ENCODE measurements at places on chromosomes 7 and 10.

DNA sequence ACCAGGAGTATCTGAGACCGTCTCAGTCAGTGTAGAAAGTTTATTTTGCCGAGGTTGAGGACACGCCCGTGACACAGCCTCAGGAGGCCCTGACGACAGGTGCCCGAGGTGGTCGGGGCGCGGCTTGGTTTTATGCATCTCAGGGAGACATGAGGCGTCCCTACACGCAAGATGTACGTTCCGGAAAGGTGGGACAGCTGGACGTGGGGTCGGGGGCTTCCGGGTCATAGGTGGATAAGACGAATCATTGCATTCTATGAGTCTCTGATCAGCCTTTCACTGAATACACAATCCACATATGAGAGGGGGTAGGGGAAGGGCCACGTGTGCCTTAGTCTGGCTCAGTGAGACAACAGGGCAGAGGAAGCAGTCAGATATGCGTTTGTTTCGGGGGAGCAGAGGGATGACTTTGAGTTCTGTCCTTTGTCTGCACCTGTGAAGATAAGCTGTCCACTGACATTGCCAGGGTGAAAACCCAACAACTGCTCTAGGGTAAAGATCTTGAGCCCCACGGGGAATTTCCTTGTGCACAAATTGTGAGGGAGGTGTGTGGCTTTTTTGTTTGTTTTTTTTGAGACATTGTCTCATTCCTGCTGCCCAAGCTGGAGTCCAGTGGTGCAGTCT lies 66.2 kb downstream of the DNAJB6 start:
- DNase-seq: no peak

DNA sequence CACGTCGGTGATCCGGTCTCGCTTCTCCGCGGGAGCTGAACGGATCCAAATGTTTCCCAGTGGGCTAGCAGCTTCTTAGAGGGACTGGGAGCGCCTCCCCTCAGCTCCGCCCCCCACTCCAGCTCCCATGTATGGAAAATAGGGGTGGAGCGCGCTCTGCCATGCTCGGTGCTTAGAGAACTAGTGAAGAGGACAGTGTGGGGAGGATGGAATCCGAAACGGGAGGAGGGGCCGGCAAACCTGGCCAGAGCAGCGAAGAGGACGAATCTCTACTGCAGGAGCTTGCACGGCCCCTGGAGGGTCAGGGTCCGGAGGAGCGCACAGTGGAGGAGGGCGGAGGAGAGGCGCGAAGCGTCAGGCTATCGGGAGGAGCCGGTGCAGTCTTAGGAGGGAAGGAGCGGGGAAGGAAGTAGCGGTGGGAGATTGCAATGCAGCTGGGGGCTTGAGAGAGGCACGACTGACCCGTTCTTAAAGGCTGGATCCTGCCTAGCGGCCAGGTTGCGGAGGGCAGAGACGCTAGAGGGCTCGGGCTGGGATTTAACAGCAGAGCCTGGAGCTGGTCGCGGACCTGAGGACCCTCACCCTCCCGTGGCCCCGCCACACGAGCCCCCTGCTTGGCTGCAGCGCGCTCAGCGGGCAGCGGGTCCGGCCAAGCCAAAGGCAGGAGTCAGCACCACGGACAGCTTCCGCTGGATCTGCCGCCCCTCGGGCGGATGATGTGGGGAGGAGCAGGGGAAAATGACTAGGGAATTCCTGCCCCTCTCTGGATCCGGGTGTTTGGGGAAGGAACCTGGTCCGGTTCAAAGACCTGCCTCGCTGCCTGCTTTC lies at the start of gene PRLHR:
Gene PRLHR (minus strand): TSS at position 51 of the 828 bp plus-strand sequence. CDS start 404 bp downstream, outside the sequence.
- DNase-seq: peak; percentile 66

GRCh38 chr7:41711283-41712064 lies 8.6 kb upstream of the INHBA start:
- peak; percentile 50 for DNase-seq

- no peak for DNase-seq
Measured at GRCh38 chr10:89283025-89283935, 18.6 kb upstream of the IFIT2 start.

DNA sequence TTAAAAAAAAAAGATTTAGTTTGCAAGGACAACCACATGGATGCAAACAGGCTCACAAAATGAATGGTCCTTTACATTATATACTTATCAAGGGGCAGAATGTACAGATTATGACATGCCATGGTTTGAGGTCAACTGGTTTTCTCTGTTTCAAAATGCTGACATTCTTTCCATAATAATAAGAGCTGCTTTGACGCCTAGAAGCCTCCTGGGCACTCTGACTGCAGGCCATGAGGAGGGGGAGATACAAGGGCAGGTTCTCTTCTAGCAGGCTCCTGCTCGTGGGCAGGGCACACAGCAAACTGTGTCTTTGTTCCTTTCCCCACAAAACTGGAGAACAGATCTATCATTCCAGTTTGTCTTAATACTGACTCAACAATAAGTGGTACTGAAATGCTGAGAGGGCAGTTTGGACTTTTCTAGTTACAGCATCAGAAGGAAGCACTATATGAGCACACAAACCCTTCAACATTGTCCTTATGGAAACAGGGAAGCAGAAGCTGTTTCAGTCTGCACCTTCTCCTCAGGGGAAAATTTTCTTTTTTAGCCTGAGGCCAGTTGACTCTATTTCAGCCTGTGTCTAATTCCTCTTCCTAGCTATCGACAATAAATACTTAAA lies 314.9 kb upstream of the AOAH start:
- no peak for DNase-seq

- no peak for DNase-seq
Measured at GRCh38 chr10:17208476-17208875, 7.0 kb upstream of the TRDMT1 start.

DNA sequence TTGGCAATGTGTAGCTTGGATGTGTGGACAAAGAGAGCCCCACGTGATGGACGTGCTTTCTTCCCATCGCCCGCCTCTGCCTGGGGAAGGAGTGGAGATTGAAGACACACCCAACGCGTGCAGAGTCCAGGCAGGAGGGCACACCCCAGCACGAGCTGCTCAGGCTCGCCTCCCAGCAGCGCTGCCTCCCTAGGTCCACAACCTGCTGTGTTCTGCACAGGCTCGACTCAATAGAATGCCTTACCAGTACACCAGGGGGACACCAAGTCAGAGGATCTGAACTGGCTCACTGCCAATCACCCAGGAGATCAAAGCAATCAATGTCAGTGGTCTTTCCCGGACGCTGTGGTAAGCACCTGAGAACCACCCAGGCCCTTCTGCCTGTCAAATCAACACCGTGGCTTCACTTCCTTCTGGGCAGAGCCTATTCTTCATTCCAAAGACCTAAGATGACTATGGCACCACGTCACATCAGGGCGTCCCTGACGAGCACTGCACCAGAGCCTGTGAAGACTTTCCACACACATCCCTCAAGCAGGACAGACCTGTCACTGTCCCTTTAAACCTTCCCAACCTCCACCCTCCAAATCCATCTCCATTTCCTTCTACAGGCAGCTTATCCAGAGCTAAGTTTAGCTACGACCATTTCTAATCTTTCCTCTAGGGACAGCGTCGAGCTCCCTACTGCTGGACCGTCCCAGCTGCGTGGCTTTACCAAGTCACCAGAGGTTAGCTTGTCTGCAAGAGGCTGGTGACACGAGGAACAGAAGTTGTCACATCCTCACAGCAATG lies 72.3 kb downstream of the AMZ1 start:
- DNase-seq: peak; percentile 60

- no peak for DNase-seq
Measured at GRCh38 chr7:32774541-32774951, 117.0 kb downstream of the KBTBD2 start.

DNA sequence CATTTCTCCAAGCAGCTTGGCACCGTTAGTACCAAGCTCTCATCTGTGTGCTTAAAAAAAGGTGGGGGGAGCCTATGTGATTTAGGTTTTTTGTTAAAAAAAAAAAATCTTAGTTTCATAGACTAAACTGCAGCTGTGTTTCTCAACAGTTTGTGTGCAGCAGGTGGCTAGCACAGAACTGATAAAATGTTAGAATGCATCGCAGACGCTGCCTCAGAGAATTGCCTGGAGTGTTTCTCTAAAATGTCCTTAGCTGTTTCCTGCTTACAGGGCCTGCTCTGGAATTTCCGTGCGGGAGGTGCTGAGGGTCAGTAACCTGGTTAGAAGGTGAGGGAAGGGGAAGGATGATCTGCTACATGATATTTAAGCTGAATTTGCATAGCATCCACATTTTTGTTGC lies 268.9 kb downstream of the PLXDC2 start:
- DNase-seq: no peak

DNA sequence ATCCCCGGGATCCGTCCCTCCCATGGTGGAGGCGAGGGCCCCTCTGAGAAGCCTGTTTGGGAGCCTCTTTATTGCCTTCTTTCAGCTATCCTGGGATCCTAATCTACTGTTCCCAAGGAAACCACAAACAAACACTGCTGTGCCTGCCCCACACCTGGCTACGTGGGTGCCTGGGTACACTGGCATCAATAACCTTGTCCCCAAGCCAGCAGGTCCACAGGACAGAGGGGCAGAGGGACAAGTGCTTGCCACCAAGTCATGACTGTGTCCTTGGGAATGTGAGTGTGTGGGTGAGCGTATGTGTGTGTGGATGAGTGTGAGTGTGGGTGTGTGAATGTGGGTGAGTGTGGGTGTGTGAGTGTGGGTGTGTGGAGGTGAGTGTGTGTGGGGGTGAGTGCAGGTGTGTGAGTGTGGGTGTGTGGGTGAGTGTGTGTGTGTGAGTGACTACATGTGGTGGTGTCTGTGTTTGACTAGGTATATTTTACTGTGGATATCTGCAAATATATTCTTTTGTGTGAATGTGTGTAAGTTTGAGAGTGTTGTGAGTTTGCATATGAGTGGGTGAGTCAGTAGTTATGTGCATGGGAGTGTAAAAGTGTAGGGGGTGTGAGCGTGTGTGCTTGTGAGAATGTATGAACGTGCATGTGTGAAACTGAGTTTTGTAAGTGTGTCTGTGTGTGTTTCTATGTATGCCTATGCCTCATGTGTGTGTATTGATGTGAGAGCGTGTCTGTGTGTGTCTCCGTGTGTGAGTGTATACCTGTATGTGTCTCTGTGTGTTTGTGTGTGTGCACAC lies 96.1 kb downstream of the TNS3 start:
- no peak for DNase-seq

GRCh38 chr7:17325364-17325763 lies 26.9 kb downstream of the AHR start:
- DNase-seq: no peak

DNA sequence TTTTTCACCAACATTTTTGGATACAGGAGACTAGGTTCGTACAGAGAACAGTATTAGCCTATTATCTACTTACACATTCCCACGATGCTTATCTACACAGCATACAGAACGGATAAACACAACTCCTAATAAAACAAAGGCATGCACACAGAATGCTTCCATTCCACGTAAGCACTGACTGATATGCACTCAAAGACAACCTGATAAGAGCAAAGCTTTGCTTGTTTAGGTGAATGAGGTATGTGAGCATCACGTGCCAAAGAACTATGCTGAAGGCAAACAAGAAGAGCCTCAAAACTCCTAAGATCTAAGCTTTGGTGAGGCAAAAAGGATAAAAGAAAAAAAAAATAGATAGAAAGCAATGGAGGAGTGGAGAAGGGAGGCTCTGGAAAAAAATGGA lies 413.5 kb upstream of the LRRN3 start:
- no peak for DNase-seq

- DNase-seq: no peak
Measured at GRCh38 chr10:78494179-78494578, 460.5 kb downstream of the RPS24 start.

- DNase-seq: no peak
Measured at GRCh38 chr7:98284335-98285036, 3.0 kb downstream of the BRI3 start.

GRCh38 chr7:120274482-120274881 lies 1.5 kb downstream of the KCND2 start:
- no peak for DNase-seq

- no peak for DNase-seq
Measured at GRCh38 chr10:24869354-24870015, 82.9 kb downstream of the PRTFDC1 start.

- DNase-seq: no peak
Measured at GRCh38 chr7:33155811-33156210, 26.4 kb downstream of the BBS9 start.

GRCh38 chr10:85547460-85548023 lies 819.1 kb downstream of the GRID1 start:
- no peak for DNase-seq

- no peak for DNase-seq
Measured at GRCh38 chr10:74543276-74543675, 283.1 kb upstream of the KAT6B start.
